ENCODE measurements at places on chromosomes 3 and 15.

- no peak for DNase-seq
Measured at GRCh38 chr3:171458071-171458863, 1.9 kb downstream of the TNIK start.

DNA sequence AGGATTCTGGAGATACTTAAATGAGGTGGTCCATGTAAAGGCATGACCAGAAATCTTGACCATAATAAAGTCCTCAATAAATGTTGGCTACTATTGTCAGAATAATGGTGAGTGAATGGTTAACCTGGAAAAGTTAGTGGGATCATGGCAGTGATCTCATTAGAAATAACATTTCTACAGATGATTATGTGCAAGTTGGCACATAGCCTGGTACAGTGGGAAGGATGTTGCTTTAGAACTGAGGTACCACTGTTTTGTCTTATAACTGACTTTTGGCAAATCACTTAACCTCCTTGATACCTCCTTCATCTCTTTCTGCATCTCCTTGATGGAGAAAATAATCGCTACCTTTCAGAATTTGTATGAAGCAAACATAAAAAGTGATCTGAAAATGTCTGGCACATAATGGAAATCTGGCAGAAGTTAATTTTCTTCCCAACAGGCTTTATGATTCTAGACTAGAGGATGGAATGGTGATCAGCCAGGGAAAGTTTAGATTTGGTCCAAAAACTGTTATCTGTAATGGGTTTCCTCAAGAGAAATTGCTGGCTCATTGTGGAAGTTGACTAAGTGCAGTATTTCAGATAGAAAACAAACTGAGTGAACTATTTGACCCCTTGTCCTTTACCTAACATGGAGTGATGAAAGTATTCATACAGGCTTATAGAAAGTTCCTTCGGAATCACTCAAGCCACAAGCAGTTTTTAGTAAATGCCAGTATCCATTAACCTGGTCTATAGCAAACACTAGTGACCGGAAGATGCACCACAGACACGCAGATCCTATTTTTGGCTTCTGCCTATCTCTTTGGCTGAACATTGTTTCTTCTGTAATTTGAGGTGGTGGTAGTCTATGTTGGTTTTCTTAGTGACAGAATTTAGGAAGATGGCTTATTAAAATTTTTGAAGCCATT is 449.6 kb upstream of the TGFBR2 start:
- DNase-seq = no peak

DNA sequence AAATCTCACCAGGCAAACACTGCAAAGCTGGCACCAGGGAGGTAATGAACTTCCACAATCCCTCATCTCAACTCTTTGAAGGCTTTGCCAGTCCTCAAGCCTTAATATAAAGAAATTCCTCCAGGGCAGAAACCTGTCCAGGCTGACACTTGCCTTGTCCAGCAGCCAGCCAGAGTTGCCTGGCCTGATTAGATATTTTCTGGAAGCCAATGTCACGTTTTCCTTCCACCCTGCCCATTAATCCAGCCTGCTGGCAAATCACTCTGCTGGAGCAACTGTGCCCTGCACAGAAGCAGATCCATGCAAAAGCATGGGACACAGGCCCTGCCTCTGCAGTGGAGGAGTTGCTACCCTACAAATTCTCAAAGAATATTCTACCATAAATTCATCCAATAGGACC is 56.5 kb downstream of the HEG1 start:
- DNase-seq = no peak

DNA sequence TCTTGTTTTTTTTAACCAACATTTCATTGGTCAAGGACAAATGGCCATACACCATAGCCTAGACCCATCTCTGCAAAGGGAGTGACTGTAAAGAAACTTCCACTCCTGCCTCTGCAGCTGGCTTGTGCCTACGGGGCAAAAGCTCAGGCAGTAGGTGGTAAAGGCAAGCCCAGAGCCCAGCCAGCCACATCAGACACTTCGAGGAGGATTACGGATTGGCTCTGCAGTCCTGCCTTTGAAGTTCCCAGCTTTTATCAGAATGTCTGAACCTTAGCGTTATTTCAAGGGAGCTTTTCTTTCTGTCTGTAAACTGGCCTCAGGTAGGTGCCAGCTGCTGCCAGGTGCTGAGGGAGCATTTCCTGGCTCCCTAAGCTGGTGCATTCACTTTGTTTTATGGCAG is 15.6 kb downstream of the ZNF710 start:
- DNase-seq = no peak

GRCh38 chr3:156251424-156251823 is 131.0 kb downstream of the KCNAB1 start:
- no peak for DNase-seq

- no peak for DNase-seq
Measured at GRCh38 chr3:40307176-40307575, 2.3 kb upstream of the EIF1B start.

DNA sequence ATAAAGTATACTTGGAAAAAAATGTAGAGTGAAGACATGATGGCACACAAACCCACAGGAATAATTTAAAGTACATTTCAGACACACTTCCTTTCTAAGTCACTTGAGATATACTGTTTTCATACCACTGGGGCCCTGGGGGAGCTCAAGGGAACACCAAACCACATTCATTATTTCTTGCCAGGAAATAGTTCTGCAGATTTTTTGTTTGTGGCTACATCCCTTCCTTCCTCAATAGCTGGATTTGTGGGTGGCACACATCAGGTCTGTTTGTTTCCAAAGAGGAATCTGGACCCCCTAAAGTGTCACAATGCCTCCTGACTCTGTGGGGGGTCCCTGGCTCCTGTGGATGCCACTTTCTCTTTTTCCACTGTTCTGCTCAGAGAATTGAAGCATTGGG is 153.5 kb upstream of the COL8A1 start:
- no peak for DNase-seq

DNA sequence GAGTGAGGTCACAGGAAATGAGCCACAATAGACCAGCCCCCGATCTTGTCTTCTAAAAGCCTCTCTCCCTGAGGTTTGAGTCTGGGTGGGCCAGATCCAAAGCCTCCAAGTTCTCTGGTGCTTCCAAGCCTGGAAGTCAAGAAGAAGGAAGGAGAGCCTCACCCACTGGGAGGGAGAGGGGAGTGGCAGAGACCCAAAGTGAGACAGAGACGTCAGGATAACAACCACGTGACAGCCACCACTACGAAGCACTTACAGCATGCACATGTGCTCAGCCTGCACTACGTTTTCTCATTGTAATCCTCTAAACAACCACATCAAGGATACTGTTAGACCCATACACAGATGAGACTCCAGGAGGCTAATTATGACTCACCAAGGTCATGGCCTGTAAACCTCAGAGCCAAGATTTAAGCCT is 197.3 kb upstream of the LINGO1 start:
- no peak for DNase-seq

- DNase-seq = no peak
Measured at GRCh38 chr15:69573815-69574475, 121.3 kb downstream of the RPLP1 start.

- DNase-seq = no peak
Measured at GRCh38 chr3:3618623-3619022, 180.6 kb upstream of the LRRN1 start.

- DNase-seq = no peak
Measured at GRCh38 chr3:72347819-72348319, 500.4 kb downstream of the SHQ1 start.

DNA sequence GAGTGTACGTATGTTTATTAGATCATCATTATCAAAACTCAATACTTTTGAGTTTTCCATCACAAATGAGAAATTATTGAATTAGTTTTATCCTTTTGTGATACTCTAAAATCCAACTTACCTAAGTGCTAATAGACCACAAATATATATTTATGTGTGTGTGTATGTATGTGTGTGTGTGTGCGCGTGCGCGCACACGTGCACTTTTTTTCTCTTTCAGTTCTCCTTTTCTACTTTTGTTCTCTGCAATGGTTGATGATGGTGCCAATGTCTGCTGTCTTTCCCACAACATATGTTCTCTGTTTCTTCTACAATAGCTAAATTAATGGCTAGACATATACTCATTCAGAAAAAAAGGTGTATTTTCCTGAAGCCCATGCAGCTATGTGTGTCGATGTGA is 571.6 kb upstream of the ARPP21 start:
- DNase-seq = no peak

GRCh38 chr15:67024314-67024997 is 40.9 kb upstream of the SMAD3 start:
- DNase-seq = no peak

DNA sequence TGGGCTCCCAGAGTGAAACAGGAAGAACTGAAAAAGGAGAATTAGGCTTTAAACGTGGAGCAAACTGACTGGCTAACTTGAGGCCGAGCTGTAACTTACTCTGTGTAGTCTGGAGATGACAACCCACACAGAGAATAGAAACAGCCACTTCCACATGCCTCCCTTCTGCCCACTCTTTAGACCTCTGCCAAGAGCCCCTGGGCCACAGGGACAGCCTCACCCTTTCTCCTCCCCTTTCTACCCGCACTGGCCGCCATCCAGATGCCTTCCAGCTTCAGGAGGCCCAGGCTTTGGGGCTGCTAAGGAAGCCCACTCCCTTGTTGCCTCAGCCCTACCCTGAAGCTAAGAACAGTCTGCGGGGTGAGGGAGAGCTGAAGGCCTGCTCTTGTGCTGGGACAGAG is 6.8 kb downstream of the ARHGAP31 start:
- no peak for DNase-seq

GRCh38 chr3:138911621-138912020 is 35.3 kb downstream of the FOXL2 start:
- DNase-seq = no peak

- DNase-seq = no peak
Measured at GRCh38 chr3:84974347-84974746, 15.6 kb downstream of the CADM2 start.

DNA sequence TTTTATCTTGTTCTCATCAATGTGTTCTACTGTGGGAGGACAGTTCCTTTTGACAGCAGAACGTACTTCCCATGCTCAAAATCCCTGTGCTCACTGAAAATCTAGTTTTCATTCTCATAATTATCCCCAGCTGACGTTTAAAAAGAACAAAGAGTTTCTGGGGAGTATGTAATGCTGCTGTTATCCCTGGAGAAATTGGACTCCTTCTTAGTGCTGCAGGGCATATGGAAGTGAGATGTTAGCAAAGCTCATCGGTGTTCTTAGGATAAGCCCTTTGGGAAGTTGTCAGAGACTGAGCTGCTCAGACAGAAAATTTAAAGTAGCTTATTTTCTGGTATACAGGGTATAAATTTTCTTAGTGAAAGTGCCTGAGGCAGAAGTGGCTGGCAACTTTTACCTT is 66.5 kb downstream of the CDAN1 start:
- DNase-seq = no peak

DNA sequence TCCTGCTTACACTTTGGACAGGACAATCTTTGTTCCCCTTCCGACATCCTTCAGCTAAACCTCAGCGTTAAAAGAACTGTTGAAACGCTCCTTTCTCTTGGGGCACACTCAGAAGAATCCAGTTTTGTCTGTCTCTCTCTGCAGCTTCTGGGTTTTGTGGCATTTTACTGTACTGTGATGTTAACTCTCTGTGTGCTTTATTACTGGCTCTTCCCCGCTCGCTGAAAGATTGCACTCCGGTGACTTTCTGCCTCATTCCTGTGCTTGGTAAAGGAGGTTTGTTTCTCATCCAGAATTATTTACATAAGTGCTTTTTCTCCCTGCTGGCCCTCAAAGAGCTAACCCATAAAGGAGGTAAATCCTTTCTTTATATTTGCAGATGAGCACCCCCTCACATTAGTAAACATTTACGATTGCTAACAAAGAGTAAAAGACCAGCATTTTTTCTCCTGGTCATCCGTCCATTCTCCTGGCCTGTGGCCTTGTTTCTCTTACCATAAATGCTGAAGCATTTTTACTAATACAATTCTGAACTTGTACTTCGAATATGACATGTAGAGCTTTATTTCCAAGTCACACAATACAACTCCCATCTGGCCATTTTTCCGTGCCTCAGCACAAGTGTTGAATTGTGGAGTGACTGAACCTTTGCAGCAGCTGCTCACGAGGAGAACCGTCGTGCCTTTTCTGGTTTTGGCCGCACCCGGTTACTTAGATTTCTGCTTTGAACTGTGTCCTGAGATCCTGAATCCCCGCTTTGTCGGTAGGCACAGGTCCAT is 69.3 kb upstream of the RPL35A start:
- DNase-seq = no peak

DNA sequence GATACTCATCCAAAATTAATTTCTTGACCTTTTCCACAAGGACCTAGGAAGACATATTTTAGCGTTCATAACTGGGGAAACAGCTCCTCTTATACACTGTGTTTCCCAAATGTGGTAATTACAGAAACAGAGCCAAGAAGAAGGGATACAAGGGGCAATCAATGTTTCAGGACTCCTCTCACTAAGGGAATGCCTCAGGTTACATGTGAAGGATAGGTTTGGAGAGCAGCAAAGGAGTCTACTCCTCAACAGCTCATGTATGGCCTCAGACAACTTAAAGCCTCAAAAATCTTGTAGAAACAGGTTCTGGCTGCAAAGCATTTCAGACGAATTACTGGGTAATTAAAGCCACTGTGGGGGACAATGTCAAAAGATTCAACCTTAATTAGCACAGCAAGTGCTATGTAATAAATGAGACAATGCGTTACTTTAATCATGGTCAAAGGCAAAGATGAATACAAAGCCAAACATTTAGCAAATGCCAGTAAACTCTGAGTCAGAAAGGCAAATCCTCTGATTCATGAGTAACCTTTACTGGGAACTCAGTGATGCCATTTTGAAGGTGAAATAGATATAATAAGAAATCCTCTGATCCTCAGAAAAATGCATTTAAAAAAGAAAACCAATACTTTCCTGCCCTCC is 1111.2 kb downstream of the TUSC7 start:
- no peak for DNase-seq

DNA sequence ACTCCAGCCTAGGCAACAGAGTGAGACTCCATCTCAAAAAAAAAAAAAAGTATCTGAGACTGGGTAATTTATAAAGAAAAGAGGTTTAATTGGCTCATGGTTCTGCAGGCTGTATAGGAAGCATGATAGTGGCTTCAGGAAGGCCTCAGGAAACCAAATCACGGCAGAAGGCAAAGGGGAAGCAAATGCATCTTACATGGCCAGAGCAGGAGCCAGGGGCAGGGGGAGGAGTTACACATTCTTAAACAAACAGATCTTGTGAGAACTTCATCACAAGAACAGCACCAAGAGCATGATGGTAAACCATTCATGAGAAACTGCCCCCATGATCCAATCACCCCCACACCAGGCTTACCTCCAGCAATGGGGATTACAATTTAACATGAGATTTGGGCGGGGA is 37.2 kb downstream of the ACAP2 start:
- DNase-seq = no peak

GRCh38 chr3:188339410-188340295 is 185.7 kb downstream of the LPP start:
- no peak for DNase-seq

DNA sequence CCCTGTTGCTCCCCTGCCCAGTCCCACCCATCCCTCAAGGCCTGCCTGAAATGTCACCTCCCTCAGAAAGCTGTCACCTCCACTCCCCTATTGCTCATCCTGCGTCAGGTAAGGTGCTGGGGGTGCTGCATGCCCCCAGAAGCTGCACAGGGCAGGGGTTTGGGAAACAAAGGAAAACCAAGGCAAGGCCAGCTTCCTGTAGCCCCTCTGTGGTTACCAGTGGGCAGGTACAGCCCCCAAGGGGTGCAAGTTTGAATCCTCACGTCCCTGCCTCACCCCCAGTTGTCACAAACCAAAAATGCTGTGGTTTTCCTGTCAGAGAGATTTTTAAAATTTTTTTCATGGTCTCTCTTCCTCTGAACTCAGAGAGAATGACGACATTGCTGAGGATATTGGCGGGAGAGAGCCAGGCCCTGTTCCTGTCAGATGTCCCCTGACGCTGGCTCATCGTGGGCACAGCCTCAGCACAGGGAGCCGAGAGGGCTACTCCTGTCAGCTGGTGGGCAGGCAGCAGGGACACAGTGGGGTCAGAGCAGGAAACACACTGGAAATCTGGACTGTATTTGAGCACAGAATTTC is 27.0 kb downstream of the PSTPIP1 start:
- DNase-seq = no peak
